ENCODE measurements at places on chromosomes 4 and X.
A peak's percentile ranks its signal among the peaks of the same experiment; 100 is the strongest.

- DNase-seq, result no peak
Observed at GRCh38 chr4:86611757-86612156, 17.6 kb downstream of the PTPN13 start.

DNA sequence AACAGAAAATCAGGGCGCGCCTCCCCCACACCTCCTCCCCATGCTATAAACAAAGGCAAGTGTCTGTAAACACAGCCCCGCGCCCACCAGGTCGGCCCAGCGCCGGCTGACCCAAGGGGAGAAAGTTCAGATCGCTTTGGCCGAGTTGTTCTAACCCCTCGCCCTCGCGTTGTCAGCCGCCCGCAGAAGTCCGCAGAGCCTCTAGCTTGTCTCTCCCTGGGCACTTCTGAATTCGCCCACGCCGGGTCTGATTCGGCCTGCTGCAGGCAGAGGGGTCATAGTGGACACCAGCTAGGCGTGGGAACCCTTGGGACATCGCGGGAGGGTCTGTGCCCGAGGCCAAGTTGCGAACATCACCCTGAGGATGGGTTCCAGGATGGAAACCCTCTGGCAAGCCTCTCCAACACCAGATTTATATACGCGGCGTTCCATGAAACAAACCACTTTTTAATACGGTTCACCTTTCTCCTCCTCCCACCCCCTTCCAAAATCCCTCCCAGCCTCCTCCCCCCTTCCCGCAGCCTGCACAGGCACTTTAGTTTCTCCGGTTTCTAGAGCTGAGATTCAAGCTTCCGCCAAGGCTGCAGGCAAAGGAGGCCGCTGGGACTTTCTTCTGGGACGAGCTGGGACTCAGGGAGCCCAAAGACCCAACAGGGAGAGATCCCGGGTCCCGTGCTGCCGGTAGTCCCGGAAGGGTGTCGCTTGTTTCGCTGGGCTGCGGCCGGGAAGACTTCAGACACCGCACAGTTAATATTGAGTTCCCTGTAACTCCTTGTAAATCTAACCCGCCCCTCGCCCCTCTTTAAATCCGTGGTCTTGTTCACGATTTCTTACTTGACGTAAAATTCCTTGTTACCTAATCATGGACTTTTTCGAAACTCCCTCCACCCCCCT is 4.7 kb downstream of the HAND2 start:
- DNase-seq, result peak; percentile 57

DNA sequence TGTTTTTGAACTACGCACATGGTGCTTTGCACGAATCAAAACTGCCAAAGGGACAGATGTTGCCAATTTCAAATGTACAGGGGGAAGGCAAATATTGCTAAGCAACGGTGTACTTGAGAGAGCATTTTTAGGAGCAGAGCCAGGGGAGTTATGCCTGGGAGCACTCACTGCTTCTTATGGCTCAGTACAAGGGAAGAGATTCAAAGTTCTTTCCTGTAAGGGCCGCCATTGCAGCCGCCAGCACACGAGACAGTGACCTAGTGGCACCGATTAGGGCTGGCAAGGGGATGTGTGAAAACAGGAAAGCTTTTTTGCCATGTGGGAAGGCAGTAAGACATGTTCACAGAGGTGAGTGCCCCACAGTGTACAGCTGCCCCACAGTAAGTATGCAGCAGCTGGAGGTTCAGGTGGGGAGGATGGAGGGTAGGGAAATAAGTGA is 133.8 kb downstream of the AFF1 start:
- DNase-seq, result no peak

- DNase-seq, result no peak
Observed at GRCh38 chrX:18714910-18715309, 7.5 kb downstream of the PPEF1 start.

DNA sequence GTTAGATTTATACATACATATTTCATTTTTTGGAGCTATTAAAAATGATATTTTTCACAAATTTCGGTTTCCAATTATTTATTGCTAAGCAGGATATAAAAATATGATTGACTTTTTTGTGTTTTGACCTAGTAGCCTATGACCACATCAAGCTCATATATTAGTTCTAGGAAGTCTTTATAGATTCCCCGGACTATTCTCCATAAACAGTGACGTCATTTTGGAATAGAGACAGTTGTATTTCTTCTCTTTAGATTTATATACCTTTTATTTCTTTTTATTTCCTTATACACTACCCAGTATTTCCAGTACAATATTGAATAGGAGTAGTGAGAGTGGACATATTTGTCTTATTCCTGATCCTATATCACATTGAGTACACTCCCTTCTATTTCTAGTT is 31.8 kb downstream of the DDX53 start:
- DNase-seq, result no peak

DNA sequence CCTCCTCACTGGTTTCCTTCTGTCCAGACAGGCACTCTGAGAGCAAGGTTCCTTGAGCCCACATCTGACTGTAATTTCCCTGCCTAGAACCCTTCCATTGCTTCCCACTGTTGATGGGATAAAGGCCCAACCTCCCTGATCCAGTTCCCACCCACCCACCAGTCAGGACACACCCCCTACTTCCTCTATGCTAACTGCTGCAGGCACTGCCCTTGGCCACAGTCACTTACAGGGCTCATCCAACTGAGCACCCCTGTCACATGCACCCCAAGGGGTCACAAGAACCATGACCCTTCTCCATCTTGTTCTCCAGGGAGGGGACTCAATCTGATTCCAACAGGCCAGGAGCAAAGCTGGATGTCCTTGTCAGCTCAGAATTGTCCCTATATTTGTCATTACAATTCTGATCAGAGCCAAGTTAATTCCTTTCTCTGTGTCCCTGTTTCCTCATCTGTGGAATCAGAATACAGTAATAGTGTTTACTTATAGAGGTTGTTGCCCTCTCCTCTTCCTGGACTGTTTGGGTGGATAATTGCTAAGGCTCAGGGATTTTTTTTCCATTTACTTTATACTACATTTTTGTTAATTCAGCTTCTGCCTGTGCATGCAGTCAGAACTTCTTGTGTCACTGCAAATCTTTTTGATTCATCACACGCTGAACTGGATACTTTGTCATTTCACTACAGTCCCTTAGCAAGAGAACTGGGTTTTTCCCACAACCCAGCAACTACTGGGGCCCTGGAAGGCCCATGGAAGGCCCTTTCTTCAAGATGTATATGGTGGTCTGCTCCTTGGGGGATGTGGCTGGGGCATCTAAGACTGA is 105.6 kb upstream of the MAMLD1 start:
- no peak for DNase-seq

DNA sequence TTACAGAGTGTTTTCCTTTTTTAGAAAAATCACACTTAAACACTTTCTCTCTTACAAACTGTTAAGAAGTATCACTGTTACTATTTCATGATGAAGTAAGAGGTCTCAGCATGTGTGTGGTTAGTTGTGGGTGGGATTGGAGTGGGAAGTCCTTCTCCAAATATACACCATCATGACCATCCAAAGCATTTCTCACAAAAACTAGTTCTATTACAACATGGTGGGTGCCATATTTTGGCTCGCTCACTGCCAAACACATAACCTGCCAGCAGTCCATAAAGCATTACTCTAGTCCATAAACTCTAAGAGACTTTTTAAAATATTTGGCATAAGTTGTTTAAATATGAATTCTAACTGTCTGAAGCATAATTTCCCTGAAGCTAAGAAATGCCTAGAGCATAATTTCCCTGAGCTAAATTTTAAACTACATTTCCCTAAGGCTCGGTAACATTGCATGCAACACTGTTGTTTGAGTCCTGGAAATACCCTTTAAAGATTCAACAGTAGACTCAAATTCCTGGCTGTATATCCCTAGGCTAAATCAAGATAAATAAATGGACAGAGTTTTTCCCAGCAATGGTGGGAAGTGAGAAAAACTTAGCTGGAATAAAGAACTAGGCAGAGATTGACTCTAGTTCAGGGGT is 415.0 kb upstream of the INTU start:
- no peak for DNase-seq

DNA sequence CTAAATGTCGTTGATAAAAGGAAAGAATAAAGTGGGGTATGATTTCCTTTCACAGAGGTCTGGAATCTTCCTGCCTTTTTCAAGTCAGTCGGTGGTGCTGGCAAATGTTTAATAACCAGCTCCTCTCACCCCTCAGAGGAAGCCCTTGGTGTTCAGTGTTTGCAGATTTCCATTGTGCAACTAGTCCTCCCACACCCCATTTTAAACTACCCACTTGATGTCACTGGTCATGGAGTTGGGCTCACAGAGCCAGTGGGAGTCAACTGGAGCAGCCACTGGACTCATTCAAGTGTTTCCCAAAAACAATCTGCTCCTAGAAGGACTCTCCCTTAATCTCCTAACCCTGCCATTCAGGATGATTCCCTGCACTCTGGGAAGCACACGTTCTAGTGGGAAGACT is 149.2 kb downstream of the PTTG2 start:
- no peak for DNase-seq

GRCh38 chr4:121950680-121951520 is 960 bp downstream of the TRPC3 start:
- DNase-seq, result peak; percentile 43

- DNase-seq, result no peak
Observed at GRCh38 chrX:64427281-64427680, 32.0 kb upstream of the MTMR8 start.

- DNase-seq, result no peak
Observed at GRCh38 chr4:77415689-77416088, 189.9 kb upstream of the CXCL13 start.

- DNase-seq, result no peak
Observed at GRCh38 chr4:8706216-8707044, 113.9 kb downstream of the CPZ start.

Data from Right ventricle myocardium superior (tissue), 1 donor.